ENCODE measurements at places on chromosomes 11 and 22.

DNA sequence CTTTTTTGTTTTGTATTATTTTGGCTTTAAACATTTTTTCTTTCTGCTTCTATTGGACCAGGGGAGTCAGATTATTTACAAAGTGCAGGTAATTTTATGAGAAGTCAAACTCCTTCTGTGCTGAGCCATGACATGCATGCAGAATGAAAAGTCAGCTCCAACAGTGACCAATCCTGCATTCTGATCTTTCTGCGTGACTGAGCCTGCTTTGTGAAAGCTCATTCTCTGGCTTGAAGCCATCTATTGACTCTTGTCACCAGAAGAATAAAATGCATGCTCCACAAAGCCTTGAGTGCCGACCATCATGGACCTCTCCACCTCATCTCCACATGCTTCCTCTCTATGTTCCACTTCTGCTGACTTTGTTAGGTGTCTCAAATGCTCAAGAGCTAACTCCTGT lies 50.2 kb downstream of the MIAT start:
- DNase-seq: no peak

DNA sequence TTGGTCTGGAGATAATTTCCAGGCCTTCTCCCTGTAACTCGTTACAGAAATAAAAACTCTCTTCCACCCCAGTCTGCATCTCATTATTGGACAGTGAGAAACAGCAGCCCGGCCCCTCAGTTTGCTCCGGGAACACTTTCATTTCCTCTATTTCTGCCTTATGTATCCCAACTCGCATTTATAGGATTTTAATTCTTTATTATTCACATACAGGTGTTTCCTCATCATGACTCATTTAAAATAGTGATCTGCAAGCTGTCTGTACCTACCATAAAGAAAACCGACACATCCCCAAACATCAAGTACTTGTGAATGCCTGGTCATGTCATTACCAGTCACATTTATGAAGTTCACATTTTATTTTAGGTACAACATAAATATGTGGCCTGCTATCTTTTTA lies 42.8 kb downstream of the PIWIL3 start:
- no peak for DNase-seq

DNA sequence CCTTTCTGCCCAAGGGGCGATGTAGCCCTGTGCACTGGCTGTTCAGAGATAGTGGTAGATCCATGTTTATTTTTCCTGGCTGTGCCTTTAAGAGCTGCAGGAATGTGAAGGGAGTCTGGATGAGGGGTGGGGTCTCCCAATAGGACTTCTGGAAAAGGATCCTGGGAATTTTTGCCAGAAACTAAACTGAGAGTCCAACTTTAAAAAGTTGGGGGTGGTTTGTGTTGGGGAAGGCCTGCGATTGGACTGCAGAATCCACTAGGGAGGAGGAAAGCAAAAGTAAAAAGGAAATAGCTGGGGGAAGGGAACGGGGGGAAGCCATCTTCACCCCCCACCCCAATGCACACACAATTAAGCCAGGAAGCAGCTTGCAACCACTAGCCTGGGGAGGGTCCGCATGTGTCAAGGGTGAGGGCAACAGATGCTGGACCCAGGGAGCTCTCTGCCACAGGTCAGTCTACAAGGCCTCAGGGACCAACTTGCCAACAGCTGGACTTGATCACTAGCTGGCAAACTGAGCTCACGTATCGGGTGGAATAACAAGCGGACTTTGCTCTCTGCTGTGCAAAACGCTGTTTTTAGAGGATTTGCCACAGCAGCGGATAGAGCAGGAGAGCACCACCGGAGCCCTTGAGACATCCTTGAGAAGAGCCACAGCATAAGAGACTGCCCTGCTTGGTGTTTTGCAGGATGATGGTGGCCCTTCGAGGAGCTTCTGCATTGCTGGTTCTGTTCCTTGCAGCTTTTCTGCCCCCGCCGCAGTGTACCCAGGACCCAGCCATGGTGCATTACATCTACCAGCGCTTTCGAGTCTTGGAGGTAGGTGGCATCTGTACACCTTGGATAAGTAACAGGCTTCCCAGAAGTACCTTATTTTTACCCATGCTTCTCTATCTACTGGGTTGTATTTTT lies at the start of gene OLFML1:
Gene OLFML1, plus strand, starts transcription at position 321 of the 912 bp plus-strand sequence. Its CDS starts 370 bp downstream, at position 691.
- DNase-seq: no peak

- DNase-seq: no peak
Observed at GRCh38 chr11:224424-224823, 11.7 kb downstream of the SIRT3 start.

DNA sequence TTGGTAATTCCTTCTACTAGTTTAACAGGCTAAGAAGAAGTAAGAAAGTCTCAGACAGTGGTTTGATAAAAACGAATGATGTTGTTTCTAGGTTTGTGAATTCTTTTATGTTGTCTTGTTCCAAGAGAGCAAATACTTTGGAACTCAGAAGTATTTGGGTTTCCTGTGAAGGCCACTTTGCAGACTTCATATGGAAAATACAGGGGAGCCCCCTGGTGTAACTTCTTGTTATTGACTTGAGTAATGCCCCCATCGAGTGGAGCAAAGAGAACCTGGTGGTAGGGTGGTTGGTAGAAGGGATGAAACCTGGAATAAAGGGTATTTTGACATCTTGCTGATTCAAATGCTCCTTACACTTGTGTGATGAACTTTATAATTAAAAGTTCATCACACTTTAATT lies 40.0 kb upstream of the PTH start:
- DNase-seq: no peak

DNA sequence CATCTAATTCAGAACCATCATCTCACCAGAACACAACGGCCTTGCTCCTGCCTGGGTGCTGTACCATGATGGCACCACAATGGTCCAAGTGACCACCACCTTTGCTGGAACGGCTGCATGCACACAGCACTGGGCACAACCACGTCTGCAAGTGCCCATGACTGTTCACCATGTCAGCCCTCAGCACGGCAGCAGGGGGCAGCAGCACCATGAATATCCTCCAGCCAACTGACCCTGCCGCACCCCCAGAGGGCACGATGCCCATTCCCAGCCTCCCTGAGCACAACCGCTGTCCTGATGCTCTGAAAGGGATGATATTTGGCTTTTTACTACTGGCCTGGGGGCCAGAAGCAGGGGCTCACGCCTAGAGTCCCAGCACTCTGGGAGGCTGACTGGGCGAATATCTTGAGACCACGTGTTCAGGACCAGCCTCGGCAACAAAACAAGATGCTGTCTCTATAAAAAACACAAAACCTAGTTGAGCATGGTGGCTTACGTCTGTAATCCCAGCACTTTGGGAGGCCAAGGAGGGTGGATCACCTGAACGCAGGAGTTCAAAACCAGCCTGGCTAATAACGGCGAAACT lies 25.7 kb downstream of the DRD4 start:
- no peak for DNase-seq

- DNase-seq: no peak
Observed at GRCh38 chr11:62909107-62909894, 11.9 kb downstream of the CHRM1 start.

GRCh38 chr11:43223026-43223425 lies 88.8 kb upstream of the API5 start:
- DNase-seq: no peak

DNA sequence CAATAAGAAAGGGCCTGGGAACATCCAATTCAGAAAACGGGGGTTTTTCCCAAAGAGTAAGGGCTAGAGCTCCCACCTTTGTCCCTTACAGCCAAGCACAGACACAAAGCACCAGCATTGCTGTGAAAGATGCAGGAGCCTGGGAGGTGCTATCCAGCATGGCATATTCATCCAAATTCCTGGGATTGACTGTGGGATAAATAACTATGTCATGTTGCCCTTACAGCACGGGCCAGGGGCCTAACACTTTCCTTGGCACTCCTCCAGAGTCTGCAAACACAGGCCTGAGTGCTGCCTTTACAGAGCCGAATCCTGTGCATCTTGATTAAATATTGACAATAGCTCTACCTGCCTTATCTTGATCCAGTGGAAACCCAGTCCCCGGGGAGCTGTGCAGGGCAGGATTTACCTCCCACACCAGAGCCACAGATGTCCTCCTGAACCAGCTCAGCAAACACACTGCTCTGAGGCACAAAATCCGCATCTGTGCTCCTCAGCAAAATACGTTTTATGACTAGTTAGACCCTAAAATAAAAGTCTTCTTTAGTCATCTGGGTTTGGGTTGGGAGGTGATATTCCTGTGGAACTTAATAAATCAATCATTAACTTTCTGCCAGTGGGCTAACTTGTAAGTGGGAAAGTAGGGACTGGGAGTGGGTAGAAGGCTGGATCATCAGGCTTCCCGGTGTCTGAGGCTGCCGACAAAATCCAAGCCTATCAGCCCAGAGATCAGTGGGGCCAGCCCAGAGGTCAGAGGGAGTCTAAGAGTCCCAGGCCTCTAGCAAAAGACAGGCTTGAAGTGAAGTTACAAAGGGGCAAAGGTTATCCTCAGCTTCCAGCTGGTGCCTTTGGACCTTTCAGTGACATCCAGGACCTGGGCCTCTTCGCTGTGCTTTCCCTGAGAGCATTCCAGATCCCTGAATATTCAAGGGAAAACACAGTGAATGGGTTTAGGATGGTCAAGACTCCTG lies 36.5 kb downstream of the POU2AF3 start:
- DNase-seq: no peak

DNA sequence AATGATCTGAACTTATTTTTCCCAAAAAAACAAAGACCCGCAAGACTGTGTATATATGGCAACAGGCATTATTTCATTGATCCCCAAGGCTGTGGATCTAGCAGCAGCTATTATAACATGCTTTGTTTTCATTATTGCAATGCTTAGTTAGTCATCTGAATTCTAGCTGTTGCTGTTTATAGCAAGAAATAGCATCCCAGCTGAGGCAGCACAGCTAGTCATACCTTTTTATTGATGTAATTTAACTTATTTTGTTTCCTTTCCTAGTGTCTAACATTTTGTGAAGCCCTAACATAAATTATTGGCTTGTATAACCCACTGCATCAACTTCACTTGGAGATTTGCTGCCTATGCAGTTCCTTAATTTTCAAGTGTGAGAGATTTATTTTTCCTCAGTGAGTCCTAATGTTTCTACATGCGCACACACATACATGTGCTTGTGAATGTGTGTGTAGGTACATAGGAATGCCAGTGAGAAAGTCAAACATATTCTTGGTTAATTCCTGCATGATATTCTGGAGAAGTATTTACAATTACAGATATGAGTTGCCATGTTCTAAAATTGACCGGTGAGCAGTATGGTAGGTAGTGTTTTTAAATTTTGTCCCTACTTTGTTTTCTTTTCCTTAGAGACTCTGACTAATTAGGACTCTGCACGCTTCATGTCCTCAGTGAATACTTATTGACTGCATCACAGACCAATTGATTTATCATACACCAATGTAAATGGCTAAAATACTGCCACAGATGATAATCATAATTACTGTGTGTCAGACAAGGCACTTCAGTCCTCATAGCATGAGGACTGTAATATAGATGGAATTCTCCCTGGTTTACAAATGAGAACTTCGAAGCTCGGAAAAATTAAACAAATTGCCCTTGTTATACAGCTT lies 119.3 kb downstream of the WNT11 start:
- no peak for DNase-seq

GRCh38 chr11:19767627-19768151 lies 55.1 kb downstream of the NAV2 start:
- DNase-seq: no peak

- DNase-seq: no peak
Observed at GRCh38 chr11:33622186-33622585, 78.4 kb downstream of the C11orf91 start.

GRCh38 chr22:46482056-46482675 lies 55.3 kb downstream of the CELSR1 start:
- no peak for DNase-seq

Data from stimulated activated CD8-positive, alpha-beta memory T cell treated with anti-CD3 and anti-CD28 coated beads, Interleukin-7, amount 100 ng/mL, for 1 hour (primary cell).